ENCODE measurements at places on chromosomes 5 and 9.

DNA sequence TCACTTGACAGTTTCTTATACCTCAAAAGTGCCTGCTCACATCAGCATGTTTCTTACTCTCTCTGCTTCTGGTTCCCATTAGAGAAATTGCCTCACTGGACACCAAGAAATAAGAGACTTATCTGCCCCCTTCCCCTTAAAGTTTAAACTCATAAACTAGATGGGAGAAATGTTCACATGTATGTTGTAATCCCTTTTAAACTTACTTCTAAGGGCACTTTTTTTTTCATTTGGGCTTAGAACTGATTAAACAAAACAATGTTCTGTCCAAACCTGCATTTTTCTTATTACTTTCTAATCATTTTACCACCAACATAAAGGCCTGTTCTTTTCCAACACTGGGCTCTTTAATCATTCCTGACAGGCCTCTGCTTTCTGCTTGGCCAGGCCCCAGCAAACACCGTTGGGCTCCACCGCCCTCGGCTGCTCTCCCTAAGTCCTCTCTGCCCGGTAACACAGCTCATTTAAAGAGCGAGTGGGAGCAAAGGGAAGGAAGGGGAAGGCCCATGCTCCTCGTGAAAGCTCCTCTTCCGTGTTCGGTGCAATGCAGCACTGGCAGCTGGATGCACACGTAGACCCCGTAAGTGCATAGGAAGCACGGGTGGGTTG, 53.4 kb downstream of the ROR2 start:
- no peaks in the 10 kb centered on the region for H3K36me3 ChIP-seq
- peaks cover 6% of the 10 kb centered on the region for H3K4me1 ChIP-seq
- peaks cover 11% of the 10 kb centered on the region for H3K27me3 ChIP-seq
- H3K27ac ChIP-seq, result peak overlapping the region; percentile 65
- no peak for DNase-seq

- H3K4me1 ChIP-seq, result peaks cover 32% of the 10 kb centered on the region
- H3K27ac ChIP-seq, result peak overlapping the region; percentile 73
- no peak overlapping the region for H3K4me3 ChIP-seq
Measured at GRCh38 chr9:125549891-125550885, 156.8 kb downstream of the MAPKAP1 start.

GRCh38 chr9:16211946-16212345, 658.5 kb downstream of the BNC2 start:
- no peaks in the 10 kb centered on the region for H3K36me3 ChIP-seq
- no peaks in the 10 kb centered on the region for H3K27me3 ChIP-seq
- no peak for DNase-seq
- no peak overlapping the region for H3K27ac ChIP-seq
- H3K4me1 ChIP-seq, result no peaks in the 10 kb centered on the region

GRCh38 chr9:119810645-119811429, 441.6 kb upstream of the BRINP1 start:
- H3K27ac ChIP-seq, result no peak overlapping the region
- H3K36me3 ChIP-seq, result no peaks in the 10 kb centered on the region
- H3K4me1 ChIP-seq, result no peaks in the 10 kb centered on the region
- no peak for DNase-seq

- H3K27ac ChIP-seq, result no peak overlapping the region
- no peaks in the 10 kb centered on the region for H3K27me3 ChIP-seq
- H3K4me1 ChIP-seq, result no peaks in the 10 kb centered on the region
- DNase-seq, result no peak
- no peak overlapping the region for H3K4me3 ChIP-seq
Measured at GRCh38 chr9:75998096-75998780, 107.8 kb downstream of the PCSK5 start.

DNA sequence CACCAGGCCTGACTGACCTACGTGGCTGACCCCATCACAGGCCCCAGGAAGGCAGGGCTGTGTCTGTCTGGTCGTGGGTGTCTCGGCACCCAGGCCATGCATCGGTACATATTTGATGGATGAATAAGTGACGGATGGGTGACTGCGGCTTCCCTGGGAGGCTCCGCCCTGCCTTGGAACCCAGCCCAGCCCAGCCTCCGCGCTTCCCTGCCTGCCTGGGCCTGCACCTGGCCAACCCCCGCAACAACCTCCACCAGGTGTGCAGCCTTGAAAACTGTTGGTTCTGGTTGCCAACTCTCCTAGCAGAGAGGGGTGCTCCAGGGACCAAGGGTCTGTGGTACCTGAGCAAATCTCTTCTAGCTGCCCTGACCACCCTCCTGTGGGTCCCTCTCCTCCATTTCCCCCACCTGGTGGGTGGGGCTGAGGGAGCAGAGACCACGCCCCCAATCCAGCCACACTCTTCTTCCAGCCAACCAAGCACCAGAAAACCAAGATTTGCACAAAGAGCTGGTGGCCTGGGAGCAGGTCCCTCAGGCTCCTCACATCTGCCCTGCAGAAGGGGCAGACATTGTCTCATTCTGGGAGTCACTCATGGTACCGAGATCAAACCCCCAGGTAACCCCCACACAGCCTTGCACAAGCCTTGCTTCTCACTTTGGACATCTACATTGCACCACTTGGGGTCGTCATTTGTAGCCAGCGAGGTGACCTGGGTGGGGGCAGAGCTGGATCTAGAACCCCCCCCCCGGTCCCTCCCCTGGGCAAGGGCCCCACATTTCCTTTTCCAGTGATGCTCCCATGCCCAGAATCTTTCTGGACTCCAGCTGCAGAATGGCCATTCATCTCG, 100.6 kb upstream of the IER5L start:
- no peak overlapping the region for H3K4me3 ChIP-seq
- no peak overlapping the region for H3K27ac ChIP-seq
- no peak for DNase-seq
- H3K27me3 ChIP-seq, result no peaks in the 10 kb centered on the region

DNA sequence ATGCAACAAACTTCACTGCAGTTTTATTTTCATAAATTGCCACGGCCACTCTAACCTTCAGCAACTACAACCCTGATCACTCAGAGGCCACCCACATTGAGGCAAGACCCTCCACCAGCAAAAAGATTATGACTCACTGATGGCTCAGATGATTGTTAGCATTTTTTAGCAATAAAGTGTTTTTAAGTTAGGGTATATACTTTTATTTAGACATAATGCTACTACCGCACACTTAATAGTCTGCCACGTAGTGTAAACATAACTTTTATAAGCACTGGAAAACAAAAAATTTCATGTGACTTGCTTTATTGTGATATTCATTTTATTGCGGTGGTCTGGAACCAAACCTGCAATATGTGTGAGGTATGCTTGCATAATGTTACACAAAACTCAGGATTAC, 257.9 kb downstream of the ZSWIM6 start:
- no peaks in the 10 kb centered on the region for H3K36me3 ChIP-seq
- H3K4me3 ChIP-seq, result no peak overlapping the region
- no peaks in the 10 kb centered on the region for H3K4me1 ChIP-seq
- no peak overlapping the region for H3K27ac ChIP-seq
- DNase-seq, result no peak

GRCh38 chr9:124218438-124218982, 39.2 kb upstream of the NEK6 start:
- no peaks in the 10 kb centered on the region for H3K36me3 ChIP-seq
- H3K4me1 ChIP-seq, result peaks cover 17% of the 10 kb centered on the region
- peak; percentile 87 for DNase-seq
- no peaks in the 10 kb centered on the region for H3K27me3 ChIP-seq

DNA sequence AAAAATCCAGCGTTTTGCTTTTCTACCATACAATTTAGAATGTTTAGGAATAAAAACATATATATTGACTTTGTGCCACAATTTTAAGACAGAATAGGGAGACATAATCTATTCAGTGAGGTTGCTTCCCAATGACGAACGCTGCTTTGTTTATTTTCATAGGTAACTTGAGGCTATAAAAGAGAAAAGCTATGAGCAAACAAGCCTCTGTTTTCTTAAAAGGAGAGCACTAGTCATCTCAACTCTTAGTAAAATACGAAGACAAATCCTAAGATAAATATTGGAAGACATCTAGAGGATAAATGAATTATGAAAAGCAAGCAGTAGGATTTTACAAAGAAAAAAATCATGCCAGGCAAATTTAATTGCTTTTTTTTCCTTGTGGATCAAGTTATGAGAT, 363.6 kb downstream of the ANXA1 start:
- H3K27me3 ChIP-seq, result no peaks in the 10 kb centered on the region
- H3K4me1 ChIP-seq, result no peaks in the 10 kb centered on the region
- no peaks in the 10 kb centered on the region for H3K36me3 ChIP-seq
- H3K27ac ChIP-seq, result no peak overlapping the region
- H3K4me3 ChIP-seq, result no peak overlapping the region

- no peaks in the 10 kb centered on the region for H3K4me1 ChIP-seq
- DNase-seq, result no peak
- H3K27ac ChIP-seq, result no peak overlapping the region
Measured at GRCh38 chr5:74232276-74232675, 408.3 kb downstream of the ENC1 start.

GRCh38 chr5:39762761-39763160, 338.0 kb upstream of the DAB2 start:
- H3K4me1 ChIP-seq, result no peaks in the 10 kb centered on the region
- H3K27me3 ChIP-seq, result no peaks in the 10 kb centered on the region
- DNase-seq, result no peak
- no peaks in the 10 kb centered on the region for H3K36me3 ChIP-seq
- H3K27ac ChIP-seq, result no peak overlapping the region

DNA sequence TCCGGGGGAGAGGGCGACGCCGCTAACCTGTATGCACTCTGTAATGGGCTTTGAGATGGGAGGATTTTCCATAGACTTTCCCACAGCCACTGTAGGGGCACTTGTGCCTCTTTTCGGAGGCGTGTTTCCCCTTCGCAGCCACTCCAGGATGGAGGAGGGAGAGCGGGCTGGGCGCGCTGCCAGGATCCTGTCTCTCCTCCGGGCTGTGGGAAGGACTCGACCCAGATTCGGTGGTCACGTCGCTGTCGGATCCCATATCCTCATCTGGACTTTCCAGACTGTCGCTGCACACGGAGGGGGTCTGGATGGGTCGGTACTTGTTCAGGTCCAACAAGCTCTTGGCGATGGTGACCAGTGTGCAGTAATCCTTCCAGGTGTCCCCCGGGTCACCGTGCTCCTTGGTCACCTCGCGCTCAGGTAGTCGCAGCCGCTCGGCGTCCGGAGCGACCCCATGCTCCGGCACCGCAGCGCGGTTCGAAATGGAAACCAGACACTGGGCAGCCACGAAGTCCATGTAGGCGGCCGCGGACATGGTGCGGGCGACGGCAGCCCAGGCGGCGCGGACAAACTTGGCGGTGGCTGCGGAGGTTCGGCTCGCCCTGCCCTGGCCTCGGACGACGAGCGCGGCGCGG, 1.5 kb downstream of the KLF9 start:
- peak; percentile 88 for DNase-seq
- no peaks in the 10 kb centered on the region for H3K27me3 ChIP-seq
- peak overlapping the region; percentile 81 for H3K4me3 ChIP-seq
- peaks cover 71% of the 10 kb centered on the region for H3K4me1 ChIP-seq

- no peaks in the 10 kb centered on the region for H3K27me3 ChIP-seq
- H3K4me3 ChIP-seq, result no peak overlapping the region
- no peaks in the 10 kb centered on the region for H3K36me3 ChIP-seq
- H3K4me1 ChIP-seq, result no peaks in the 10 kb centered on the region
- DNase-seq, result peak; percentile 51
- H3K27ac ChIP-seq, result no peak overlapping the region
Measured at GRCh38 chr5:179279347-179280094, 65.7 kb downstream of the ADAMTS2 start.

DNA sequence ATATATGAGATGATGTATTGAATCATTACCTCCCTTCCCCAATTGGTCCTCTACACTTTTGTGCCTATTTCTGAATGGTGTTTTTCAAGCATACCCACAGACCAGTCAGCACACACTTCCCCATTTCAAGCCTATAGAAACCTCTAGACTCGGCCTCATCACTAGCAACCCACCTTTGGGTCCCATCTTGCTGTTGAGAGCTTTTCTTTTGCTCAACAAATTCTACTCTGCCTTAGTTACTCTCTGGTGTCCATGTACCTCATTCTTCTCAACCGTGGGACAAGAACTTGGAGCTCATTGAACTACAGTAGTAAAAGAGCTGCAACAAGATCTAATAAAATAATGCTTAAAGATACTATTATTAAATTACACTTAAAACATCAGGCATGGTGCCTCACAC, 49.0 kb upstream of the KDM4C start:
- no peaks in the 10 kb centered on the region for H3K36me3 ChIP-seq
- H3K27ac ChIP-seq, result no peak overlapping the region
- no peak overlapping the region for H3K4me3 ChIP-seq
- DNase-seq, result no peak
- no peaks in the 10 kb centered on the region for H3K27me3 ChIP-seq

GRCh38 chr5:142499591-142500226, 174.9 kb upstream of the SPRY4 start:
- no peak for DNase-seq
- H3K27ac ChIP-seq, result no peak overlapping the region
- no peaks in the 10 kb centered on the region for H3K27me3 ChIP-seq
- H3K4me1 ChIP-seq, result no peaks in the 10 kb centered on the region

DNA sequence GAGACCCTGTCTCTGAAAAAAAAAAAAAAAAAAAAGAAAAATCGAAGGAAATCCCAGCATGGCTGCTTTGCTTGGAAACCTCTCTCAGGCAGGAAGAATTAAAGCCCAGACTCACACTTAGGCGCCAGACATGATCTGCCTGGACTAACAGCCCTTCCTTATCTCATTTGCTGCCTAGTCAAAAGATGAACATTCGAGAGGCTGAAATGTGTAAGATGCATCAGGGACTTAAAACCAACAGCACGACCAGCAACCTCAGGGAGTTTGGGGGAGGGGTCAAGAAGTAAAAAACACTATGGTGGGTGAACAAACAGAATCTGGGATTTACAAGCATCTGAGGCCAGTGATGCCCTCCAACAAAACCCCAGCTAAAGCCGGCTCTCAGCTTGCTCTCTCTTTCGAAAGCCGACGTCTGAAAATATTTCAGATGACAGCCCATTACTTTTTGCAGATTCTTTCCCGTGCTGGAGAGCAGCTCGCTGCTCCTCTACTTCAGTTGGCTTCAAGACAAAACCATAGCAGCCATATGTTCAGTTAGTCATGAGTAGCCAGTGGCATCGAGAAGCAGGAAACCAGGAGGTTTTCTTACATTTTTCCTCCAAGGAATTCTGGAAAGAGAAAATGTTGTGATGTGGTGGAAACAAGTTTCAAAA, 249.9 kb downstream of the MARCHF11 start:
- H3K36me3 ChIP-seq, result no peaks in the 10 kb centered on the region
- H3K27ac ChIP-seq, result no peak overlapping the region
- H3K4me3 ChIP-seq, result no peak overlapping the region
- no peaks in the 10 kb centered on the region for H3K4me1 ChIP-seq
- H3K27me3 ChIP-seq, result no peaks in the 10 kb centered on the region
- DNase-seq, result no peak

- no peaks in the 10 kb centered on the region for H3K27me3 ChIP-seq
- no peaks in the 10 kb centered on the region for H3K4me1 ChIP-seq
- H3K27ac ChIP-seq, result no peak overlapping the region
- H3K4me3 ChIP-seq, result no peak overlapping the region
- DNase-seq, result no peak
Measured at GRCh38 chr5:118923295-118924005, 64.9 kb downstream of the DTWD2 start.

DNA sequence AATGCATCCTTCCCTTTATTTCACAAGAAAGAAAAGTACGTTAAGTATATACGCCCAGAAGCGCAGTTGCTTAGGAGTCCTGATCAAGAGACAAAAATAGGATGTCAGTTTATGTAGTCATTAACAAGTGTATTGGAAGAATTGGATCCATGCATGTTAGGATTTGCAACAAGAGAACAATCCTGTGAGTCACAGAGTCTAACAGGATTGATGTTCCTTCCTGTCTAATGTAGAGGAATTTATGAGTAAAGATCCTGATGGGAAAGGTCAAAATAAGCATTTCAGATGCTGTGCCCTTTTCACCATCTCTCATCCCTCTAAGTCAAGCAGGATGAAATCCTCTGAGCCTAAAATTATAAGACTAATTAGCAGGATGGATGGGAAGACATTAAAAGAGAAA, 406.0 kb upstream of the GRIA1 start:
- H3K27me3 ChIP-seq, result no peaks in the 10 kb centered on the region
- no peaks in the 10 kb centered on the region for H3K4me1 ChIP-seq
- H3K4me3 ChIP-seq, result no peak overlapping the region
- no peak for DNase-seq

All from left lung (tissue), 14 donors.